HEK293T (cell line): ENCODE measurements at places on chromosomes 2 and 18.
A peak's percentile ranks its signal among the peaks of the same experiment; 100 is the strongest.

GRCh38 chr18:47772374-47773248 lies 157.8 kb downstream of the SMAD2 start:
- peak; percentile 70 for DNase-seq

GRCh38 chr2:143819190-143819735 lies 690.0 kb downstream of the ARHGAP15 start:
- DNase-seq: no peak

DNA sequence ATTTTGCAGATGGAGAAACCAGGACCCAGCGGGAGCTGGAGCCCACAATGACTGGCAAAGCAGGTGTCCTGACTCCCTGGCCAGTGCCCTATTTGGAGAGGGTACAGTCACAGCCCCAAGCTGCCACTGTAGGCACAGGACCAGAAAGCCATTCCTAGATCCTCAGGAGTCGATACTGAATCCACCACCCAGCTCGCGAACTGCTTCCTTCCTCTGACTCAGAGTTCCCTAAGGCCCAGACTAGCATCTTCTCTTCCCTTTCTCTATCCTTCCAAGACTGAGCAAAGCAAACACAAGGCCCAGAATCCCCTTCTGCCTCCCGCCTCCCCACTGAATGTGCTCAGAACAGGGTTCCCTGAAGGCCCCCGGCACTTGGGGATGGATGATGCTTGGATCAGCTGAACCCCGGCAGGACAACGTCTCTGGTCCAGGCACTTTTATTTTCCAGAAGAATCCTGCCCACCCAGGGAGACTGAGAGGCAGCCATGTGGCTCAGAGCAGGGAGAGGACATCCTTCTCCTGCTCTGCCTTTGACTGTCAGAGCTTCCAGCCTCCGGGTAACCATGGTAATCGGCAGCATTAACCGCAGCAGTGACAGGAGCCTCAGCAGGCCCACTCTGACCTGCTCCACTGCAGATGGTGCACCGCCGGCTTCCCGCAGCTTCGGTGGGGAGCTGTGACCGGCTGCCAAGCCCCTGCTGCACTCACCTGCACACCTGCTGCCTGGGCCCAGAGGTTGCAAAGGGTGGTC lies 34.8 kb upstream of the KLHL29 start:
- no peak for DNase-seq

DNA sequence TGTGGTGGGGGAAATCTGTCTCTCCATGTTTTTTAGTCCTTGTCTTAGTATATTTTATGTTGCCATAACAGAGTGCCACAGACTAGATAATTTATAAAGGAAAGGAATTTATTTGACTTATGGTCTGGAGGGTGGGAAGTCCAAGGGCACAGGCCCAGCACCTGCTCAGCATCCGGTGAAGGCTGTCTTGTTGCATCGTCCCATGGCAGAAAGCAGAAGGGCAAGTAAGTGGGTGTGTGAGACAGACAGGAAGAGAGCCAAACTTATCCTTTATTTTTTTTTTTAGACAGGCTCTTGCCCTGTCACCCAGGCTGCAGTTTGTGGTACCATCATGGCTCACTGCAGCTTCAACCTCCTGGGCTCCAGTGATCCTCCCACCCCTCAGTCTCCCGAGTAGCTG lies 98.1 kb downstream of the HS1BP3 start:
- no peak for DNase-seq

DNA sequence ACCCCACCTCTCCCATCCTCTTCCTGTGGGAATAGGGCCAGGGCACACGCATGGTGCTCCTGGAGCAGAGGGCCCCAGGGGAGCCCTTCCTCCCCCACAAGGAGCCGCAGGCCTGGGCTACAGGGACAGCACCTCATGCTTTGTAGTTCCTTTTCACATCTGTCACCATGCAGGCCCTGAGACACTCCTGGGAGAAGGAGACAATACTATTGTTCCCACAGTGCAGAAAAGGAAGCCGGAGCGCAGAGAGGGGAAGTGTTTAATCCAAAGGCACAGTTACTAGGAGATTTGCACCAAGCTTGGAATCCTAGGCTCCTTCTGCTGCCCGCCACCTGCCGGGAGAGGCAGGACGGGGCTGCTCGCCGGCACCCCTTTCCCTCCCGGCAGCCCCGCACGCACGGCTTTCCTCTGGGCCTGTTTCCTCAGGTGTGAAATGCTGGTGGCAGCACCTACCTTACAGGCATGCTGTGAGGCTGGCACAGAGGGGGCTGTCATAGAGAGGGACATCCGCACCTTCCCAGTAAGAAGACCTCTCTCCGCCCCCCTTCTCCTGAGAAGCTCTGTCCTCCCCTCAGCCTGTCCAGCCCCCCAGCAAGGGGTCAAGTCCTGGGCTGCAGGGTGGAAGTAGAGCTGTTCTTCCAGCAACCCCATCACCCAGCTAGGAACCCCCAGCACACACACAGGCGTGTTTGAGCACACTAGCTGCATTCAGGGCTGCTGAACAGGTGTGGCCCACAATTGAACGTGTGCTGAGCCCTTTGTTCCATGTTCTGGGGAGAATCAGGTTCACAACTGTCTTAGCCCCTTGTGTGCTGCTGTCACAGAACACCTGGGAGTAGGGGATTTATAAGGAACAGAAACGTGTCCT lies 62.6 kb downstream of the SMAD7 start:
- DNase-seq: no peak

- DNase-seq: no peak
Observed at GRCh38 chr2:57959390-57959789, 87.2 kb upstream of the VRK2 start.

- DNase-seq: no peak
Observed at GRCh38 chr2:198890490-198890889, 567.2 kb downstream of the SATB2 start.

- peak; percentile 19 for DNase-seq
Observed at GRCh38 chr2:6917761-6918421, 679 bp downstream of the RNF144A start.

DNA sequence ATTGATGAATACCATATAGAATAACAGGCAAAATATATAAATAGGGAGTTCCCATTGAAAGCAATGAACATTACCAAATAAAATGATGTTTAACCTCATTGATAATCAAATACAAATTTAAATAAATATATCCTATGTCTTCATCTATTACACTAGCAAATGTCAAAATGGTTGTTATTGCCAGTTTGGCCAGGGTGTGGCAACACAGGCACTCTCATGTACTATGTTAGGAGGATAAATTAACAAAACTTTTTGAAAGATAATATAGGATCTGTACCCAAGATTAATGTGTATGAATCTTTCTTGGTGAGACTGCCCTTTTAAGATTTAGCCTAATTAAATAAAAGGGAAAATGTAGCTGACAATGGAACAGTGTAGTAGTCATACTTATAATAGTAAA lies 659.3 kb downstream of the ERBB4 start:
- no peak for DNase-seq

GRCh38 chr2:197349699-197350098 lies 39.1 kb upstream of the ANKRD44 start:
- no peak for DNase-seq

GRCh38 chr2:26068602-26069298 lies 34.9 kb downstream of the RAB10 start:
- no peak for DNase-seq

GRCh38 chr2:168962636-168963035 lies 61.5 kb downstream of the G6PC2 start:
- no peak for DNase-seq

DNA sequence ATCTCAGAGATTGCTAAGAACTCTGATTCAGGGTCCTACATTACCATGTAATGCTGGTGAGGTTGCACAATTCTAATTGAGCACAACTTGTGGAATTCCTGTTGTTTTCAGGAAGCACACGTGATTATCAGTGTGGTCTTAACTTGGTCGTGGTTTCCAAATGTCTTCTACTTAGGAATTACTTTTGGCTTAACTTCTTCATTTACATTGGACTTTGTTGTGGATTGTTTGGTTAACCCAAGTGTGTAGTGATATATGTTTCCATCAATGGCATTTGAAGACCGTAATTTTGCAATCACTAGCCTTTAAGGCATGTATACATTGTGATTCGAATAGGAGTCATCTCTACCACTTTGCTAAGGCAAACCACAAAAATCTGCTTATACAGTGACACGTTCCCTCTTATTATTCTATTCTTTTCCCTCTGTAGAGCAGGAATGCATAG lies 373.3 kb downstream of the IRS1 start:
- no peak for DNase-seq

- DNase-seq: no peak
Observed at GRCh38 chr2:183597841-183598240, 473.6 kb downstream of the NUP35 start.

- DNase-seq: no peak
Observed at GRCh38 chr2:11940121-11940743, 193.8 kb downstream of the LPIN1 start.

DNA sequence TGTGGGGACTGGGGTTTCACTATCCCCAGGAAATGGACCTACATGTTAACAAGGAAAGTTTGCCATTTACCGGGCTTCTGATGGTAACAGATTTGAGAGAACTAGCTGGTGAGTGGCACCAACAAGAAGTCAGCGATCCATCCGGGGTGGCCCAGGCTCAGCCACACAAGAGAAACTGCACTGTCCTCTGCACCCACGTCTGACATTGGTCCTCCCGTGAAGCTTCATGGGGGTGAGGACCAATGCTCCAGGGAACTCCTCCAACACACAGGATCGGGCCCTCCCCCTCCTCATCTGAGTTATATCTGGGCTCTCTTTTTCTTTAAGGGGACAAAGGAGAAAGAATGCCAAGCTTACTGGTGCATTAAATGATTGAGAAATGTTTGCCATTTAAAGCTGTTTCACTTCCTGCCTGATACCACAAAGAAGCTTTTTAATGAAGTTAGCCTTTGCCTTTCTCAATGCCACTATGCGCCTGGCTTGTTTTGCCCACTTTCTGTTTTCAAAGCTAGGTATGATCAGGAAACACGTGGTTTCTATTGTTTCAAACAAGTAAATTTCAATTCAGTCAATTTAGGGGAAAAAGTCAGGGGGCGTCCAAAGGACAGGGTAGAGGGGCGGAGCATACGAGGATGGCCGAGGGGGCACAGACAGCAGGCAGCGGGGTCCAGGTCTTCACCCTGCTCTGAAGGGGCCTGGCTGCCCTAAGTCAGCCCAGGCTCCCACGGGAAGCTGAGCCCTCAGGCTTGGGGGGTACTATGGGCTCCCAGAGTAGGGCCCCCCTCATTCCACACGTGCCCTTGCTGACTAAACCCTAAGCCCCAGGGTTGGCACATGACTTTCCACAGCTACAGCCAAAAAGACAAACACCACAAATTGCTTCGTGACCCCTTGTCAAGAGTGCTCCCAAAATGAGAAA lies 204.0 kb upstream of the ID2 start:
- DNase-seq: no peak

- no peak for DNase-seq
Observed at GRCh38 chr2:194328456-194328855, 1328.6 kb upstream of the SLC39A10 start.

GRCh38 chr18:26711756-26712155 lies 153.8 kb downstream of the AQP4 start:
- DNase-seq: no peak

GRCh38 chr2:83251321-83251872 lies 1207.7 kb downstream of the SUCLG1 start:
- DNase-seq: no peak
